HepG2 (cell line): ENCODE measurements at places on chromosomes 11 and 22. TPM values are rescaled to one million over a fixed set of nuclear protein-coding genes. Genes with fewer than 3 reads are reported as not detected.

The NTM gene
- total RNA-seq: not detected in 2 replicates

GRCh38 chr22:35591714-35592417 is 25.3 kb downstream of the MB start:
- H3K27me3 ChIP-seq: no peaks in the 10 kb centered on the region; the same call in 1 of the 2 replicates
- no peak overlapping the region for H3K27ac ChIP-seq
- no peaks in the 10 kb centered on the region for H3K36me3 ChIP-seq
- no peak for DNase-seq
- peaks cover 29% of the 10 kb centered on the region for H3K4me1 ChIP-seq
- H3K4me3 ChIP-seq: no peak overlapping the region

The SCGB1C1 gene
- not detected in 2 replicates for total RNA-seq

GRCh38 chr11:28820296-28820989 is 712.3 kb downstream of the METTL15 start:
- no peak overlapping the region for H3K27ac ChIP-seq
- no peak for DNase-seq
- no peaks in the 10 kb centered on the region for H3K4me1 ChIP-seq
- H3K36me3 ChIP-seq: no peaks in the 10 kb centered on the region
- H3K4me3 ChIP-seq: no peak overlapping the region

DNA sequence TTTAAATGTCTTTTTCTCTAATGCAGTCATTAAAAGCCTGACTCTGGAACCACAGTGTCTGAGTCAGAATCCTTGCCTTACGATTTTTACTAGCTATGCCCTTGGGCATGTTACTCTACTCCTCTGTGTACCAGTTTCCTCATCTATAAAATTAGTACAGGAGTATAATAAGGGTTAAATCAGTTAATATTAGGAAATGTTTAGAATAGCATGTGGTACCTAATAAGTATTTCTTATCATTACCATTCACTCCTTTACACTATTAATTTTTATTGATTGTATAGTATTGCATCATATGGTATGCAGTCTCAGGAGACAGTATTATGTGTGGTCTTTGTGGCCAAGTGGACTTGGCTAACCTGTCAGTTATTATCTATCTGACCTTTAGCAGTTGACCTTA is 68.2 kb downstream of the METTL15 start:
- no peaks in the 10 kb centered on the region for H3K36me3 ChIP-seq
- no peak overlapping the region for H3K27ac ChIP-seq
- H3K4me3 ChIP-seq: no peak overlapping the region
- H3K27me3 ChIP-seq: no peaks in the 10 kb centered on the region

DNA sequence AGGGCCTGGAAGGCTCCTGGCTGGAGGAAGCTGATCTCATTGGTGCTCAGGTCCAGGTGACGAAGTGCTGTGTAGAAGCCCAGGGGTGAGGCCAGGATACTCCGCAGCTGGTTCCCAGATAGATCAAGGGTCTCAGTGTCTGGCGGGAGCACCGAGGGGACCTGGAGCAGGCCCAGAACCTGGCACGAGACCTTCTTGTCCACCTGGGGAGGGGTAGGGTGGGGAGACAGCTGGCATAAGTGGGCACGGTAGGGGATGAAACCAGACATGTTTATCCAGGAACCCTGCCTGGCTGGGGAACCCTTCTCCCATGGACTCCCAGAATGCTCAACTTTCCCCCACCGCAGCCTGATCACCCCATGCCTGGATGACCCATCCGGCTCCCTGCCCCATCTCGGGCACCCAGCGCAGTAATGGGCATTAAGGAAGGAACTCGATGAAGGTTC is 9.2 kb downstream of the LRRC32 start:
- H3K36me3 ChIP-seq: no peaks in the 10 kb centered on the region
- no peak overlapping the region for H3K27ac ChIP-seq
- H3K4me1 ChIP-seq: no peaks in the 10 kb centered on the region
- no peak for DNase-seq
- peaks cover 2% of the 10 kb centered on the region for H3K27me3 ChIP-seq
- H3K4me3 ChIP-seq: no peak overlapping the region

DNA sequence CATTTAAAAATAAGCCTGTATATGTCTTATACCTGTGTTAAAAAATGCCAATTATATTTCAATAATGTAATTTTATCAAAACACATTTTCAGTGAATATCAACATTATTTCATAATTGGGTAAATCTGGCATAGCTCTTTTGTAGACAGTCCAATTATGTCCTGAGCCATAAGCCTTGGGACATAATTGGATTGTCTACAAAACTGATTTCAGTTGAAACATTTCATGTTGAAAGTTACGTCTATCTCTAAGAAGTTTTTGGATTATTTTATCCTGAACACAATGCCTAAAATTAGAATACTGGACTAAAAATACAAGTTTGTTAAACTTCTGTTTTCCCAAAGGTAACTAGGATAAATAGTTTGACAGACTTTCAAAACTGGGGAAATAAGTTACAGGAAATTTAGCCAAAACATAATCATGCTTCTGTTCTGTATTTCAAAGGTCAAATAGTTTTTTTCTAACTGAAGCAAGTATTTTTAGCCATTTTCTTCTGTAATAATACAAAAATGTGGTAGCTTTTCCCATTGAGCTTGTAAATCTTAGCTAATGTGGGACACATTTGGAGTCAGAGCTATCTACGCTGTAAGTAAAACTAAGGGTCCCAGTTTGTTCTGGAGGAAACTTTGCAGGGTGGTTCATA is 100.7 kb upstream of the BIRC3 start:
- H3K36me3 ChIP-seq: peaks cover 10% of the 10 kb centered on the region
- peaks cover 30% of the 10 kb centered on the region for H3K4me1 ChIP-seq
